ENCODE measurements at places on chromosomes 16 and 17.

DNA sequence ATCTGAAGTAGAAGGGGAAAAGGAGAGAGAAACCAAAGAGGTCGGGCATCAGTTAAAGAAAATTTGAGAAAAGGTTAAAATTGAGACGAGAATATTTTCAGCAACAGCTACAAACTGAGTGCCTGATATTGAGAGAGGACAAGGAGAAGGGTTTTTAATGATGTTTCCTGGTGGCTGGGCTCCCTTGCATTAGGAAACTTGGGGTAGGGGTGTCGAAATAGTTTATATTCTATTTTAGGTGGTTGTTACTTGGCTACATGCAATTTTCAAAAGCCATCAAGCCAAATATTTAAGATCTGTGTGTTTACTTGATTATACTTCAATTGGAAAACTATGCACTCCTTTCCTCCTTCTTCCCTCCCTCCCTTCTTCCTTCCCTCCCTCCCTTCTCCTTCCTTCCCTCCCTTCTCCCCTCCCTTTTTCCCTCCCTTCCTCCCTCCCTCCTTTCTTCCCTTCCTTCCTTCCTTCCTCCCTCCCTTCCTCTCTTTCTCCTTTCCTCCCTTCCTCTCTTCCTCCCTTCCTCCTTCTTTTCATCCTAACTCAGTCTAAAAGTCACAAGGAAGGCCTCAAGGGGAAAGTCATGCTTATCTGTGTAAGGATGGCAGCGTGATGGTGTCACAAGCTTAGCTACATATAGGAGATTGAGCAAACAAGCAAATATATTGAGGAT, 1.8 kb upstream of the APOH start:
- DNase-seq: no peak

DNA sequence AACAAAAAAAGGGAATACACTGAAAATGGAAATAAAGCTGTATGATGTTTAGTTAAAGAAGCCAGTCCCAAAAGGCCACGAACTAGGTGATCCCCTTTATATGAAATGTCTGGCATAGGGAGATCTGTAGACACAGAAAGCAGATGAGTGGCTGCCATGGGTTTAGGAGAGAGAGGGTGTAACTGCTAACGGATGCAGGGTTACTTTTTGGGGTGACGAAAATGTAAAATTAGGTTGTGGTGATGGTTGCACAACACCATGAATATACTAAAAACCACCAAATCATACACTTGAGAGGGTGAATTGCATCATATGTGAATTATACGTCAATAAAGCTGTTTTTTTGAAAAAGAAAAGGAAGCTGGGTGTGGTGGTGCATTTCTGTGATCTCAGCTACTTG, 99.6 kb downstream of the ADCY9 start:
- DNase-seq: peak; percentile 62

DNA sequence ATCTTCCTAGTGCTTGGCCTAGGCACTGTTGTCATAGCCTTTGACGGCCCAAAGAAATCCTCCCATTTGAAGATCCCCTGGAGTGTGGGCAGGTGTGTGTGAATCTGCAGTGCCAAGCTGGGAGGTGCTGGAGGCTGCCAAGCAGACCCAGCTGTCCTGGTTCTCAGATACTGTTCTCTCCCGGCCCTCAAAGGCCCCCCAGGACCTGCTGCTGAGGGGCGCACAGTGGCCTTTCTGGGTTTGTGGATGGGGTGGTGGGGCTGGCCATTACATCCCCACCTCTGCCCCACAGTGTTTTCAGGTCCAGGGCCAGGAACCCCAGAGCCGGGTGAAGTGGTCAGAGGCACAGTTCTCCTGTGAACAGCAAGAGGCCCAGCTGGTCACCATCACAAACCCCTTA, 60.5 kb downstream of the MRC2 start:
- no peak for DNase-seq

- no peak for DNase-seq
Observed at GRCh38 chr17:66260275-66260674, 31.1 kb upstream of the APOH start.

- no peak for DNase-seq
Observed at GRCh38 chr17:34401165-34401564, 38.1 kb upstream of the CCL1 start.

DNA sequence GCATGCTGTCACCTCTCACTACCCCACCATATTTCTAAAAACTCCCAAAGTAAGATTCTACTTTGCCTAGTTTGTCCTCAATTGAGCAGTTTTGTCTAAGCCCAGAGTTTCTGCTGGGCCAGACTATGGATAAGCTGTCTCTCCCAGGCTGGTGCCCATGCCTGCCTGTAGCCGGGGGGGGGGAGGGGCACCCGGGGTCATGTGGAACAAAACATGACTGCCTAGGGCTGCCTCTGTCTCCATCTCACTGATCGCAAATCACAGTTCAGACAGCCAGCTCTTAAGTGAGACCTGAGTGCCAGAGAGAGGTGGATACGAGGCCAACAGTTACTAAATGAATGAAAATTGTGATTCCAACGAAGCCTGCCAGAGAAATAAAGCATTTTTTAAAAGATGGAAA, 78.8 kb upstream of the RPRML start:
- DNase-seq: no peak

DNA sequence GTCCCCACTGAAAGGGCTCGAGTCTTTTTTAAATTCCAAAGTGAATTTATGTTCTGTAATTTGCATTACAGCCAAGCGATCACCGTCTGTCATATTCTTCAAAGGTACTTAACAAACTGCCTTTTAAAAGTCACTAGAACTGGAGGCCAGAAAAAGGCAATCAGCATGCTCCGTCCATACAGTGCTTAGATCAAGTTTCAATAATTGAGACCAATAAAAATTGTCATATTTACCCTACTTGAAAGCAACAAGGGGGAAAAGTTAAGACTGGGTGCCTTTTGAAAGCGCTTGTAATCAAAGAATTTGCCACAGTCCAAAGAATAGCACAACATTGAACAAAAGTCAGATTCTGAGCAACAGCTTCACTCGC, 9.0 kb upstream of the ZFHX3 start:
- no peak for DNase-seq

GRCh38 chr16:51359141-51359955, 208.3 kb upstream of the SALL1 start:
- DNase-seq: no peak

- DNase-seq: no peak
Observed at GRCh38 chr17:53971361-53971760, 148.6 kb downstream of the KIF2B start.

DNA sequence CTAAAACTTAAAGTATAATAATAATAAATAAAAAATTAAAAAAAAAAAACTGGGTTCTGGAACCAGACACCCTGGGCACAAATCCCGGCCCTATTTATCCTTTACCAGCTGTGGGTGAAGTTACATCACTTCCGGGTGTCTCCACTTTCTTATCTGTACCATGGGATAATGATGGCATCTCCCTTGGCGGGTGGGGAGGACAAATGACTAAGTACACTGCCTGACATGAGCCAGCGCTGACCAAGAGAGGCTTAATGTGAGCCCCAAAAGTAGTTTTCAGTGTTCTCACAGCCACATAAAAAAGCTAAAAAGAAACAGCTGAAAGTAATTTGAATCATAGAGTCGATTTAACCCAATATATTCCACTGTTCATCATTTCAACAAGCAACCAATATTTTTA, 424.9 kb downstream of the SOX9 start:
- DNase-seq: no peak

- no peak for DNase-seq
Observed at GRCh38 chr17:67474081-67474661, 97.1 kb downstream of the PITPNC1 start.

- DNase-seq: no peak
Observed at GRCh38 chr16:83098536-83098935, 471.8 kb downstream of the CDH13 start.

DNA sequence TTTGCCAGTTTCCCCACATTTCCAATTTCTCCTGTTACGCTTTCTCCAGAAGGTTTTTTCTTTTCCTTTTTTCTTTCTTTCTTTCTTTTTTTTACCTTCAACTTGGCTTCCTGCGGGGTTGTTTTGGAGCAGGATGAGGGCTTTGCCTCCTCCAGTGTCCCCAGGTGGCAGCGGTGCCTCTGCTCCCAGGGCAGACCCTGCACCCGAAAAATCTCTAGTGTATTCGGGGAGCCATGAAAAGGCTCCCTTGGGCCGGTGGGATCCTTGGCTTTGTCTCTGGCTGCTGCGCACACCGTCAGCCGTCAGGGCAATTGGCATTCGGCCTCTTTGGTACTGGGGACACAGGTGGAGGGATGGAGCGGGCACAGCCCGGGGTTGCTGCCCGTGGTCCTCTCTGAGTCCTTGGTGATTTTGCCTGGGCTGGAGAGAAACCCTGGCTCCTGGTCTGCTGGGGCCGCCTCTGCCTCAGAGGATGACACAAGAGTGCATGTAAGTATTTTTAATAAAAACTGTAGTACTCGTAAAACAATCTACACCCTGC, 846 bp downstream of the ITGB3 start:
- no peak for DNase-seq

- DNase-seq: no peak
Observed at GRCh38 chr17:77438241-77439188, 297.7 kb downstream of the SEC14L1 start.

DNA sequence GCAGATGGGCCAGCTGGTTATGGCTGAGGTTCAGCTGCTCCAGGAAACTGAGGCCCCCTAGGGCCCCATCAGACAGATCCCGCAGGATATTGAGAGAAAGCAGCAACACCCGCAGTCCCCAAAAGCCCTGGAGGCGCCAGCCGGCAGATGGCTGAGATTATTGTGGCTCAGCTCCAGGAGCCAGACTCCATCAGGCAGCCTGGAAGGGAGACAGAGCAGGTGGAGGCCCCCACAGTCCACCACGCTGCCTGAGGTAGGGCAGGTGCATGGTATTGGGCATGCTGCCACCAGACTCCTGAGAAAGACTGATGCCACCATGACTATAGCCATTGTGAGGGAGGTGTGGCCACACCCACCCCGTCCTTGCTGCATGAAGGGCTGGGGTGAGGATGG, 9.5 kb upstream of the TMEM101 start:
- DNase-seq: no peak

- DNase-seq: no peak
Observed at GRCh38 chr17:69342896-69343644, 16.1 kb upstream of the ABCA5 start.

GRCh38 chr17:39928858-39929645, 1.5 kb downstream of the LRRC3C start:
- no peak for DNase-seq

GRCh38 chr16:978403-978802, 3.2 kb upstream of the SOX8 start:
- no peak for DNase-seq

- DNase-seq: no peak
Observed at GRCh38 chr17:74226252-74226651, 12.9 kb downstream of the TTYH2 start.

DNA sequence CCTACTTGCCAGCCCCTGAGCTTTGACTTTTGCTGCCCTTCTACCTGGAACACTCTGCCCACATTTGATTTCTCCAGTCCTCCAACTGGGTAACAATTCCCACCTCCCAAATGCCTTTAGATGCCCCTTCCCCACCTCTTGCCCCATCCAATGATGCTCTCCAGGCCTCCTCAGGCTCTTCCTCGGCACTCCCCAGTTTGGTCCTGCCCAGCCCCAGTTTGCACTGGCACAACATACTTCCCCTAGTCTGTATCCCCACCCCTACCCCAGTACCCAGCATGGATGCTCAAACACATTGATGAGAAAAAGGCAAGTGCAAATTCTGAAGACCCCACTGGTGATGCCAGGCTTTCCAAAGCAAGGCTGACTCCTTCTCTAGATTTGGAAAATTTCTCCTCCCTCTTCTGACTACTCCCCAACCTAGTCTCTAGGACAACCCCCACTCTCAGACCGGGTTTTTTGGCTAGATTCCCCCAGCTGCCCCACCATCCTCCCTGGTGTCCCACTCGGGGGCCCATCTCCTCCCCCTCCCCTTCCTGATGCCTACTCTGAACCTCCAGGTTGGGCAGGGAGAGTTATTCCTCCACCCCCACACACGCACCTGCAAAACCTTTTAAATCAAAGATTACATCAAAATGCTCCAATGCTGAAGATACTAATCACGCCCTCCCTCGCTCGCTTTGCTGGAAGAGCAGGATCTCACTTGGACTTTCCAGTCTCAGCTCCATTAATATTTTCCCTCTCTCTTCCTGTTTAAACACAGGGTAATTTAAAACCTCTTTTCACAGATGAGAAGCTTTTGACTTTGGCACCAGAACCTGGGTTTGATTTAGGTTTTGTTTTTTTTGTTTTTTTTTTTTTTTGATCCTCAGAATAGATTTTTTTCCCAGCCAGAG, 94.9 kb downstream of the TMEM132E start:
- no peak for DNase-seq

DNA sequence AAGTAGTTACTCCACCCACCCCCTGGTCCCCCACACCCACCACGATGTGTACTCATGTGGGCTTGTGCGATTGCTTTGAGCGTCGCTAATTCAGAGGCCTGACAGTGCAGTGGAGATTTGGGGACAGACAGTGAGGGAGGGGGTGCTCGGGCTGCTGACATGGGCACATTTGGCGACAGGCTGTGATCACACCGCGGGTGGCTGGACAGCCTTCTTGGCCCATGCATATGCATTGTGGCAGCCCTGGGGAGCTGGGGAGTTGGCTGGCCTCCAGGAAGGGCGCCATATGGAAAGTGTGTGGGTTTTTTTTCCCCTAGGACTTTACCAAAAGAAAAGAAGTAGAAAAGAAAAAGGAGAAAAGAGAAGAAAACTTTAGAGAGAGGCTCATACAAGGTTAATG, 275.5 kb upstream of the N4BP1 start:
- DNase-seq: no peak

DNA sequence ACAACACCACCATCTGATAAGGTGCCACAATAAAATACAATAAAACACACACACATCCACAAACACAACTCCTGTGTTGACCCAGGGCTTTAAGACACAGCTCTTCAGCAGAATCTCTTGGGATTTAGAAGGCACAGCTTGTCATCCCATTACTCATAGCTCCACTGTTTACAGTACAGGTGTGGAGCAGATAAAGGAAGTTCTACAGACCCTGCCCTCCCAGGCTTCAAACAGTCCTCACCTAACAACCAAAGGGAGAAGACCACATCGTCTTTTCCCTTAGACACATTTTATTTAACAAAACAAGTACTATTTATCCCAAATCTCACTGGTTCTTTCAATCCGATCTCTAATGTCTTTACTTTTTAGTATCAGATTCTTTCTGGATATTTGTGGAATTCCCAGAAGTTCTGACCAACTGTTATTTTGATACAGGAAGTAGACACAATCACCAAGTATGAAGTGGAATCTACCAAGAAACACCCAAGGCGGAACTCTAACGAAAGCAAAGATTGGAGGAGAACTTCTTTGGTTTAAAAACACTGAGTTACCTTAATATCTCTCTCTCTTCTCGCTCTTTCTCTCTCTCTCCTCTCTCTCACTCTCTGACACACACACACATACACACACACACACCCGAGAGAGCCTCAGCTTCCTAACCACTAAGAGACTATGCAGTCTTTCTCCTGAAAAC, 46.1 kb downstream of the CYTH1 start:
- DNase-seq: no peak

Measured in CD4-positive, alpha-beta T cell (primary cell).